Hematopoietic multipotent progenitor cell treated with erythropoietin and hydrocortisone succinate and interleukin-3 and kit ligand, for 17 days (in vitro differentiated cells): ENCODE measurements at places on chromosomes 1 and 21.
A peak's percentile ranks its signal among the peaks of the same experiment; 100 is the strongest.

DNA sequence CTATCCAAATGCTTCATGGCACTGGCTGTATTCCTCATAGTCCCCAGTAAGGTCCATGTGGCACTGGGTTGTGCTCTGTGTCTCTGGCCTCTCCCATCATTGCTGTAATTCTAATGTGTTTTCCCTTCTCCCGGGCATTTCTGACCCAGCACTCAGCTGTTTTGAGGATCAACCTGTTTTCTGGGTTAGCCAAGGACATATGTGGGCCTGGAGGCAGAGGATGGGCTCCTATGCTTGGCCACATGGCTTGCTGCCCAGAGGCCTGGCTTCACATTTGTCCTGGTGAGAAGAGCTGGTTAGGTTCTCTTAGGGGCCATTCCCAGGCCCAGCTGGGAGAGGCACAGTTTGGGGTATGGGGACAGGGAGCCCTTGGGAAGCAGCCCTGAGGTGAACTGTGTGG is 103.1 kb downstream of the FAM78B start:
- no peak for DNase-seq

- DNase-seq, result peak; percentile 6
Observed at GRCh38 chr1:149846593-149847466, 52.5 kb upstream of the BOLA1 start.

DNA sequence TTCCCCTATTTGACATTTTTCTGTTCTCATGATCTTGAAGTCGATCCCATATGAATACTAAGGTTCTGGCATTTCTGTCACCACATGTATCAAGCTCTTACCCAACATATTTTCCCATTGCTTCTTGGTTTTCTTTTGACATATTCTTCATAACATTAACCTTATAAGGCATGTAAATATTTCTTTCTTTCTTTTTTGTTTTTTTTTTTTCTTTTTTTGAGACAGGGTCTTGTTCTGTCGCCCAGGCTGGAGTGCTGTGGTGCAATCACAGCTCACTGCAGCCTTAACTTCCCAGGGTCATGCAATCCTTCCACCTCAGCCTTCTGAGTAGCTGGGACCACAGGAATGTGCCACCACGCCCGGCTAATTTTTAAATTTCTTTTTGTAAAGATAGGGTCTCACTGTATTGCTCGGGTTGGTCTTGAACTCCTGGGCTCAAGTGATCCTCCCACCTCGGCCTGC is 33.1 kb upstream of the ERRFI1 start:
- DNase-seq, result no peak

DNA sequence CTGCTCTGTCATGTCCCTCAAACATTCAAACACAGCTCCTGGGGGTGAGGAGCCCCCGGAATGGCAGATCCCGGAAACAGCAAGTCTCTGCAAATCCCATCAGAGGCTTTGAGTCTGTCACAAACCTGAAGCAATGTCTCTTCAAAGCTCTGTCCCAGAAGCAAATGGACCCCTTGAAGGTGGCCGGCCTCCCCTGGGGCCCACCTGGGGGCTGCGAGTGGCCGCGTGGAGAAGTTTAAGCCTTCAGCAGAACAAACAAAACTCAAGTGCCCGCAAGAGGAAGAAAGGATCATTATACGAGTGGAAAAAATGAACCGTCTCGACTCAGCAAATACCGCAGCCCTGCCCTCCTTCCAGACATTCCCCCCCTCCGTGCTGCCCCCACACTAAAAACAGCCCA is 53.3 kb downstream of the PRDM16 start:
- DNase-seq, result no peak

GRCh38 chr1:12598974-12599373 is 19.0 kb downstream of the DHRS3 start:
- DNase-seq, result no peak

DNA sequence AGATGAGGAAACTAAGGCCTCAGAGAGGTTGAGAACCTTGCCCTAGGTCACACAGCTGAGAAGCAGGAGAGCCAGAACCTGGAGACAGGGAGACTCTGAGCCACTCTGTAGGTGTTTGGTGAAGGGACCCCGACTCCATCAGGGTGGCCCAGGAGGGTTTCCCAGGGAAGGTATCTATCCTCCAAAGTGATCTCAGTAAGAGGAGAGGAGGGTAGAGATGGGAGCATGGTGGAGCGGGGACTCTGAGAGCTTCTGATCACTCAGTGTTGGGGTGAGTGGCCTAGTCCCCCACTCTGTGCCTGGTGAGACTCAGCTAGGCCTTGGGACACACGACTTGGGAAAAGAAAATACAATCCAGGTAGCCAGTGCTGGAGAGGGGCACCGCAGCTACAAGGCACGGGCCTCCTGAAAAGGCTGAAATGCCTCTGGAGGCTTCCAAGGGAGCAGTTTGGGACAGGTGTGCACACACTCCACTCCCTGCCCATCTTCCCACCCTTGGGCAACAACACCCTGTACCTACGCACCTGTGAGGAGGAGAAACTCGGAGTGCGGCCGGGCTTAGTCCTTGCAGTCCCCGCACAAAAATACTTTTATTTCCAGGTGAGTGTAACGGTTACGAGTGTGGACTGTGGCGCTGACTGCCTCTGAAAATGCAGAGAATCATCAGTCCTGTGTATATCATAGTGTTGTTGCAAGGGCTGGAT is 80.8 kb downstream of the CAMK2N1 start:
- DNase-seq, result no peak

DNA sequence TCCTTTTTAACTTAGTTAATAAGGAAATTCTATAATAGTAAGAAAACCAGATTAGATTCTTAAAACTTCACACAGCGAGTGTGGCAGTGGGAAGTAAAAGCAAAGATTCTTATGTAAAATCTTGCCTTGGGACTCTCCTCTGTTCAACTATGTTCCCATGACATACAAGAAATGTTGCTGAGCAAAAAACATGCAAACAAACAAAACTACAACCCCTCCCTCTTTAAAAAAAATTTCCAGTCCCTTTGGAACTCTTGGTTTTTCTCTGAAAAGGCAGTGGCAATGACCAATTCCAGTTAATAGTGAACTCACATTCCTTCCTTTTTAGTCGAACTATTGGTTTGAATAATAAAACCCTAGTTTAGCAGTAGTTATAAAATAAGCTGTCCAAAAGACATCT is 453.1 kb upstream of the ZRANB2 start:
- DNase-seq, result no peak

GRCh38 chr1:32960819-32961355 is 3.7 kb downstream of the RNF19B start:
- no peak for DNase-seq

DNA sequence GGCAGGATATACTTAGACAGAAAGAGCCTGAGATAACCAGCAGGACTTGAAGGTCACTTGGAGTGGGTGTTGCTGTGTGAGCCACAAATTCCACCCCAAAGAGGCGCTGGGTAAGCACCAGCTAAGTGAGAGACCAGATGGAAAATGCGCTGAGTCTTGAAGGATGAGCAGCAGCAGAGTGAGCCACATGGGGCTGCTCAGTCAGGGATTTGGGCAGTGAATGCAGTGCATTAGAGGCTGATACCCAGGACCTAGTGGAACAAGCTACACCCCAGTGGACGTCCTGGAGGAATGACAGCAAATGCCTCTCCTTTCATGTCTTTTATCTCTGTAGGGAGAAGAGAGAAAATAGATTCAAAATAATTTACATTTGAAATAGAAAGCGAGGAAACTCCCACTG is 11.3 kb downstream of the GRIK1 start:
- no peak for DNase-seq

DNA sequence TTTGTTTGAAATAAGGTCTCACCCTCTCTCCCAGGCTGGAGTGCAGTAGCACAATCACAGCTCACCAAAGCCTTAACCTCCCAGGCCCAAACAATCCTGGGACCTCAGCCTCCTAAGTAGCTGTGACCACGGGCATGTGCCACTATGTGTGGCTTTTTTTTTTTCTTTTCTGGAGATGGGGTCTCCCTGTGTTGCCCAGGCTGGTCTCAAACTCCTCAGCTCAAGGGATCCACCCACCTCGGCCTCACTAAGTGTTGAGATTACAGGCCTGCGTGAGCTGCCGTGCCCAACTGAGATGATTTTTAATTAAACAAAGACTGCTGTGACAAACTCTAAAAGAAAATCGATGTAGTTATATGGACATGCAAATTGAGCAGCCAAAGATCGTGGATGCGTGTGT is 768.4 kb upstream of the ADGRL2 start:
- DNase-seq, result no peak
